GM18507 (cell line): ENCODE measurements at places on chromosomes 3 and 15.

- no peak for DNase-seq
Measured at GRCh38 chr3:141385406-141386125, 17.3 kb downstream of the ZBTB38 start.

GRCh38 chr3:58217209-58217811 lies 6.5 kb upstream of the DNASE1L3 start:
- no peak for DNase-seq

DNA sequence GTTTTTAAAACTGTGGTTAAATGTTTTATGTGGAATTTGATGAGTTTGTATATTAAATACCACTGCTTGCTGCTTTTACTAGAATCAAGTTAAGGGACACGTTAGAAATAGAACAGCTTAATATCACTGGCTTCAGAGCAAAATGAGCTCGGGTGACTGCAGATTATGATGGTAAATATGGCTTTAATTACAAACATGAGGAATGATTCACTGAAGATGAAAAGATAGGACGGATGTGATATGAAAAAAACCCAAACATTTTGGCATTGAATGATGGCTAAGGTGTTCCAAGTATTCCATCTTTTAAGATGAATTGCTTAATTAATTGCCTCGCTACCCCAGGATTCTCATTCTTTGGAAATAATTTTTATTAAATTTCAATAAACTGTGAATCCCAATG lies 33.7 kb downstream of the SLC24A1 start:
- DNase-seq: no peak

GRCh38 chr15:40328176-40328575 lies 4.7 kb downstream of the INAFM2 start:
- no peak for DNase-seq

GRCh38 chr3:26559227-26559626 lies 63.3 kb upstream of the LRRC3B start:
- DNase-seq: no peak
